ENCODE measurements at places on chromosomes 13 and 19. TPM values are rescaled to one million over a fixed set of nuclear protein-coding genes. Genes with fewer than 3 reads are reported as not detected.

ADGRE2 gene
- not detected for total RNA-seq

SCEL gene
- not detected for total RNA-seq

TEX101 gene
- not detected for total RNA-seq

SYT3 gene
- total RNA-seq = not detected

ZNF492 gene
- total RNA-seq = 0.80 TPM

POSTN gene
- 16.8 TPM for total RNA-seq

CEACAM21 gene
- 14.9 TPM for total RNA-seq
